ENCODE measurements at places on chromosomes 7 and 10.
A peak's percentile ranks its signal among the peaks of the same experiment; 100 is the strongest.

DNA sequence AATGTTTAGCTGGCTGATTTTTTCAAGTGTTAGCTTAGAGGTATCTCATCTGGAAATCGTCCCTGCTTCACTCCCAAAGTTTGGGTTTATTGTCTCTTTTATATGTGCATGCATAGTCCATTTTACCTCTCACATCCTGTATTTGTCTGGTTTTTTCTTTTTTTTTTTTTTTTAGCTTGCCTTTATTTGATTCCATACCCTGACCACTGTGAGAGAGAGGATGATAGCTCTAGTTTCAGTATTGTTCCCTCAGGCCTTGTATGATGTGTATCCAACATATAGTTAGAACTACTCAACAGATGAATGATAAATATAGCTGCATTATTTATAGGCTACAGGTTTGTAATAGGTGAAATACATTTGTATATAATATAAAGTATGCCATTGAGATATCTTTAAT, 29.9 kb downstream of the PCGF5 start:
- H3K27ac ChIP-seq: no peak overlapping the region
- H3K27me3 ChIP-seq: no peaks in the 10 kb centered on the region
- peaks cover 27% of the 10 kb centered on the region for H3K4me1 ChIP-seq
- H3K4me3 ChIP-seq: no peak overlapping the region

GRCh38 chr7:142353147-142354060, 95.5 kb upstream of the PRSS58 start:
- no peak overlapping the region for H3K27ac ChIP-seq
- H3K4me1 ChIP-seq: peaks cover 30% of the 10 kb centered on the region
- no peaks in the 10 kb centered on the region for H3K27me3 ChIP-seq
- no peaks in the 10 kb centered on the region for H3K36me3 ChIP-seq

- no peak overlapping the region for H3K27ac ChIP-seq
- H3K36me3 ChIP-seq: peaks cover 14% of the 10 kb centered on the region
- peaks cover 7% of the 10 kb centered on the region for H3K4me1 ChIP-seq
- H3K27me3 ChIP-seq: no peaks in the 10 kb centered on the region
Observed at GRCh38 chr7:100465299-100465698, 1.2 kb upstream of the SPACDR start.

DNA sequence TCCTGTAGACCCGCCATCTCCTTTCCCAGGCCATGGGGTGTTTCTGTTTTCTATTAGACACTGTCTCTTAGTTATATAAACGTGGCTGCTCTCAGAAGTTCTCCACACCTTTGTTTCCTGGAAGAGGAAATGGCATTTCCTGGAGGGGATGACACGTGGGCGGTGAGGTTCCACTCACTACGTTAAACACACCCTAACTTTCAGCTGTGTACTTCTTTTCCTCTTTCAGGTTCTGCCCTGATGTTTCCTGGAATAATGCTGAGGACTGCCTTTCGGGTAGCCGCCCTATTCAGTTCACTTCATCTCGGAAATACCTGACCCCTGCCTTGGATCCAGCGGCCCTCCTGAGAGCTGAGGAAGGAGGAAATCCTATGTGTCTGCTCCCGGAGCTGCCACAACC, 3.4 kb upstream of the PRKCQ start:
- peak overlapping the region; percentile 38 for H3K27ac ChIP-seq
- H3K4me1 ChIP-seq: peaks cover 49% of the 10 kb centered on the region

DNA sequence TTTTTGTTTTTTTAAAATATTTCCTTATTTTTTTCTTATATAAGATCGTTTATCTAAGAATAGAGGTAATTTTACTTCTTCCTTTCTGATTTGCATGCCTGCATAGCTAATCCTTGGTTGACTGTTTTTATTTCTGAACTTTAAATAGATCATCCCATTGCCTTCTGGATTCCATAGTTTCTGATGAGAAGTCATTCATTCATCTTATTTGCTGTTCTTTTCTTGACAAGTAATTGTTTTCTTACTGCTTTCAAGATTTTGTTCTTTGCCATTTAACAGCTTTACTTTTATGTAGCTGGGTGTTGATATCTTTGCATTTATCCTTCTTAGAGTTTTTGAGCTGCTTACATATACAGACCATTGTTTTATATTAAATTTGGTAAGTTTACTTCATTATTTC, 437.9 kb downstream of the SDK1 start:
- DNase-seq: no peak
- no peaks in the 10 kb centered on the region for H3K4me1 ChIP-seq
- no peaks in the 10 kb centered on the region for H3K27me3 ChIP-seq
- H3K27ac ChIP-seq: no peak overlapping the region
- H3K36me3 ChIP-seq: no peaks in the 10 kb centered on the region

DNA sequence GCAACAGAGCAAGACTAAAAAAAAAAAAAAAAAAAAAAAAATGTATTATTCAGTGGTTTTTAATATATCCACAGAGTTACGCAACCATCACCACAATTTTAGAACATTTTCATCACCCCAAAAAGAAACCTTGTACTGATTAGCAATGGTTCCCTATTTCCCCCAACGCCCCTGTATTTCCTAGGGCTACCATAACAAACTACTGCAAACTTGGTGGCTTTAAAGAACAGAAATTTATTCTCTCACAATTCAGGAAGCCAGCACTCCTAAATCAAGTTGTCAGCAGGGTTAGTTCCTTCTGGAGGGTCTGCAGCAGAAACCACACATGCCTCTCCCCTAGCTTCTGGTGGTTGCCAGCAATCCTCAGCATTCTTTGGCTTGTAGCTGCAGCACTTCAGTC, 5.9 kb upstream of the NUP42 start:
- DNase-seq: no peak
- no peak overlapping the region for H3K27ac ChIP-seq
- H3K4me1 ChIP-seq: peaks cover 4% of the 10 kb centered on the region
- H3K27me3 ChIP-seq: no peaks in the 10 kb centered on the region
- H3K36me3 ChIP-seq: no peaks in the 10 kb centered on the region

DNA sequence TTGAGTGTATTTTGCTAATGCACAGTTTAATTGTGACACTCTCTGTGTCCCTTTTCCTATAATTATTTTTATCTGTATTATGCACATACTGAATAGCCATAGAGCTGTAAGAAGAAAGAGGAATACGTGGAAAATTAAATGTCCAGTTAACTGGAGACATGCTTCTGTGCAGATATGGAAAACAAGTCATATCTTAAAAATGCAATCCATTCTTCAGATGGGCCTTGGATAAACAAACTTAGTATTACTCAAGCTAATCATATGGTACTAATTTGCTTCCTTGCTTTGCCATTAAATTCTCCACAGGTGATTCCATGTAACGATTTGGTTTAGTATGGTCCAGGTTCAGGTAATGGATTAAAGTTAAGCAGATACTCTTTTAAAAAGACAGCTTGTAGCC, 201.2 kb upstream of the CELF2 start:
- H3K4me1 ChIP-seq: no peaks in the 10 kb centered on the region
- no peaks in the 10 kb centered on the region for H3K27me3 ChIP-seq
- H3K27ac ChIP-seq: no peak overlapping the region
- H3K4me3 ChIP-seq: no peak overlapping the region

DNA sequence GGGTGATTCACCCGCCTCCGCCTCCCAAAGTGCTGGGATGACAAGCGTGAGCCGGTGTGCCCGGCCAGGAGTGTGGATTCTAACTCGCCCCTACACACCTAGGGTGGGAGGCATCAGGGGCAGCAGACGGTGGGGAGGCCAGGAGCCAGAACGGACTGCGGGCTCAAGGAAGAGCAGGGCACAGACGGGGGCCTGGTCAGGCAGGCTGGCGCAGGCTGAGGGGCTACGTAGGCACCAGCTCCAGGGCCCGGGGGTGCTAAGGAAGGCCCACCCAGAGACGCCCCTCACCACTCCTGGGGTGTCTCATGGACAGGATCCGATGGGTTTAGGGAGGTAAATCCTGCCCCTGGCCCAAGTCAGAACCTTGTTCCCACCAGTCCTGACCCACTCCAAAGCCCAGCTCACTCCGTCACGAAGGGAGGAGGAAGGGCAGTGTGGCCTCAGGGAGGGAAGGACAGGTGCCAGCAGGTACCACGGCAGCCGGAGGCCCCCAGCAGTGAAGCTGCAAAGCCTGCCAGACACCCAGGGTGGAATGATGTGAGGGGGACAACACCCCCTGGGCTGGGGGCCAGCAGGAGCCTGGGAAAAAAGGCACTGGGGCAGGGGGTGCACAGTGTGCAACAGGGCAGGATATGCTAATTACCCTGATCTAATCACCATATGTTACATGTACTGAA, 251.4 kb downstream of the MAD1L1 start:
- no peak overlapping the region for H3K4me3 ChIP-seq
- no peaks in the 10 kb centered on the region for H3K27me3 ChIP-seq
- no peak overlapping the region for H3K27ac ChIP-seq
- no peak for DNase-seq

DNA sequence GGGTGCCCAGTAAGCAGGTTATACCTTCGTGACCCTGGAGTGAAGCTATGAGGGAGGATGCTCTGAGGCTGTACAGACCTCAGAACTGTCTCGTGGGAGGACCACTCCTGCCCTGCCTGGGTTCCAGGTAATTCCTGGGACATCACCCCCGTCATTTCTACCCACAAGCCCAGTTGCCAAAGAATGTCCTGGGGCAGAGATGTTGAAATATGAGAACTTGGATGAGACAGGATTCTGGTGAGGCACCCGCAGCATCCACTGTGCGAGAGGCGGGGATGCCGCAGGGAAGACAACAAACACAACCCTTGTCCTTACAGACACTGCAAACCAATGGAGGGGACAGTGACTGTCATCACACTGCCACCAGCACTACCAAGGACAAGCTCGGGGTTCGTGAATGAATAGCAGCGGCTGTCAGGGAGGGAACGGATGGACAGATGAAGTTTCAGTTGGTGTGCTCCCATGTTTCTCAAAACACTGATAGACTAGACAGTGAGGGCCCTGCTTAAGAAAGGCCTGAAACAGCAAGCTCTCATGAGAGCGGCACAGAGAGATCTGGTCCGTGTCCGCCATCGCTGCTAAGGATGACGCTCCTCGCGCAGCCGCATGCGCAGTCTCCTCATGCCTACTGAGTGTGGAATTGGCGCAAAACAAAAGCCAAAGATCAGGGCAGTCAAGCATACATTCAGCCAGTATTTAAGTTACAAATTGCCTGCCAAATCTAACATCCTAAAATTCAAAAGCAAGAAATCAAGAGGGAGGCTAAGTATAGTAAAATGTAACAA, 82.0 kb upstream of the RHEB start:
- DNase-seq: no peak
- no peak overlapping the region for H3K4me3 ChIP-seq
- no peaks in the 10 kb centered on the region for H3K4me1 ChIP-seq
- no peaks in the 10 kb centered on the region for H3K27me3 ChIP-seq
- H3K36me3 ChIP-seq: no peaks in the 10 kb centered on the region

DNA sequence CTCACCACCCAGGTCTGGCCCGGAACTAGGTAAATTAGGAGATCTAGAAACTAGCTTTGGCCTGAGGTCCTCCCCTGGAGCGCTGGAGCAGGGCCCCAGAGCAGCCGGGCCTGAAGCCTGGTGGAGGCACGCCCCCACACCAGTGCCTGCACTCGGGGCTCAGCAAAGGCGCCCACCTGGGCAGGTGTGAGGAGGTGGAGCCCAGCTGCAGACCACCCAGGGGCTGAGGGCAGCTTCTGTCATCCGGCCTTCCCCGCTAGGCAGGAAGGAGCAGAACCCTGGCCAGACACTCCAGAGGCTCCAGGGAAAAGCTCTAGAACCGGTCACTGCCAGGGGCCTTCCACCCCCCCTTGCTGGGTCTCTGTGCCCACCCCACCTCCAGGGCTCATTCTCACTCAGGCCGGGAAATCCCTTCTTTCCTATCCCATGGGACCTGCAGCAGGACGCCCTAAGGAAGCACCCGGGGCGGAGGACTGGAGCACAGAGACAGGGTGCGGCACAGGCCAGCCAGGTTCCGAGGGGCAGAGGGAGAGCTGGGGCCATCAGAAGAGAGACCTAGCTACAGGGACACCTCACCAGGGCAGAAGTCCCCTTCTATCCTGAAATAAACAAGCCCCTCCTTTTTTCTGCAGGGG, 161.2 kb downstream of the NRF1 start:
- no peak overlapping the region for H3K27ac ChIP-seq
- peaks cover 2% of the 10 kb centered on the region for H3K27me3 ChIP-seq
- no peaks in the 10 kb centered on the region for H3K36me3 ChIP-seq
- H3K4me3 ChIP-seq: no peak overlapping the region

DNA sequence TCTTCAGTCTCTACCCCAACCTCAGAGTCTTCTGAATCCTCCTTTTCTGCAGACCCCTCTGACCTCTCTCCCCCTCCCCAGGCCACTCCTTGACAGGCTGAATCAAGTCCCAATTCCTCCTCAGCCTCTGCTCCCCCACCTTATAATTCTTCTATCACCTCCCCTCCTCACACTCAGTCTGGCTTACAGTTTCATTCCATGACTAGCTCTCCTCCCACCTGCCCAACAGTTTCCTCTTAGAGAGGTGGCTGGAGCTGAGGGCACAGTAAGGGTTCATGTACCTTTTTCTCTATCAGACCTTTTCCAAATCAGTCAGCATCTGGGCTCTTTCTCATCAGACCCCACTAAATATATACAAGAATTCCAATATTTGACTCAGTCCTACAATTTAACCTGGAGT, 14.6 kb upstream of the LRRC61 start:
- H3K36me3 ChIP-seq: no peaks in the 10 kb centered on the region
- no peak overlapping the region for H3K27ac ChIP-seq
- no peak overlapping the region for H3K4me3 ChIP-seq
- H3K4me1 ChIP-seq: no peaks in the 10 kb centered on the region

- no peaks in the 10 kb centered on the region for H3K36me3 ChIP-seq
- H3K27ac ChIP-seq: no peak overlapping the region
- H3K27me3 ChIP-seq: no peaks in the 10 kb centered on the region
Observed at GRCh38 chr7:87100326-87100725, 40.9 kb upstream of the ELAPOR2 start.

DNA sequence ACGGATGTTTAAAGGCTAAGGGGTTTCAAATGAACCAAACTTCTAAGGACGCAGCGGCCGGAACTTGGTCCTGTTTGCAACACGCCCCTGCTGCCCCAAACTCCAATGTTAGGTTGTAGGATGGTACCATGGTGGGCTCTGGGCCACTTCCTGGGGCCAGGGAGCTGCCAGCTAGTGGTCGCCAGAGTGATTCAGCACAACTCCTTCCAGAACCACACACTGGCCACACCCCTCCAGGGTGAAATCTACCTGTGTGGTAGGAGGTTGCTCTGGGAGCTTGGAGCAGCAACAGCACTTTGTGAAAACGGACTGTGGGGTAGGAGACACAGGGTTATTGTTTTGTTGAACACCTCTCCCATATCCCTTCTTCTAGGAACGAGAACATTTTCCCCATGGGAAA, 161.1 kb downstream of the FANK1 start:
- H3K27me3 ChIP-seq: no peaks in the 10 kb centered on the region
- no peak overlapping the region for H3K27ac ChIP-seq
- H3K4me1 ChIP-seq: no peaks in the 10 kb centered on the region
- no peak for DNase-seq
